ENCODE measurements at places on chromosomes 12 and 14. TPM values are rescaled to one million over a fixed set of nuclear protein-coding genes. Genes with fewer than 3 reads are reported as not detected.

PIWIL1 gene
- total RNA-seq, result 0.34 TPM

CATSPERB gene
- 0.31 TPM for total RNA-seq

RNASE3 gene
- total RNA-seq, result not detected

RASSF9 gene
- total RNA-seq, result under 0.01 TPM

SLC39A5 gene
- not detected for total RNA-seq

GPR84 gene
- not detected for total RNA-seq

TC2N gene
- total RNA-seq, result 0.36 TPM

POLR3B gene
- 11.7 TPM for total RNA-seq

CNTN1 gene
- 12.4 TPM for total RNA-seq

SLC10A1 gene
- not detected for total RNA-seq

ATL1 gene
- 18.2 TPM for total RNA-seq

RERGL gene
- total RNA-seq, result not detected

SPRYD4 gene
- total RNA-seq, result 4.3 TPM

CIROP gene
- not detected for total RNA-seq
